ENCODE measurements at places on chromosomes 2 and 18.
A peak's percentile ranks its signal among the peaks of the same experiment; 100 is the strongest.

DNA sequence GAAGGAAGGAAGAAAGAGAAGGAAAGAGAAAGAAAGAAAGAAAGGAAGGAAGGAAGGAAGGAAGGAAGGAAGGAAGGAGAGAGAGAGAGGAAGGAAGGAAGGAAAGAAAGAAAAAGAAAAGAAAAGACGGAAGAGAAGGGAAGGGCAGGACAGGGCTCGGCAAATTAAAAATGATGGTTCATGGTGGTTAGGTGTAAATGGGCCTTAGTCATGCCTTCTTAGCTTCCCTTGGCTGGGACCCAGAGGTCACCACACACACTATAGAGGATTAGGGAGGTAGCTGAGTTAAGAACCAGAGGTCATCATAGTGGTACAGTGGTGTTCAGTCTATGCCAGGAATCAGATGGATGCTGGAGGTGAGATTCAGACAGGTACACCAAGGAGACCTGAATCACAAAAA lies 9.3 kb upstream of the ATL2 start:
- no peak for DNase-seq

DNA sequence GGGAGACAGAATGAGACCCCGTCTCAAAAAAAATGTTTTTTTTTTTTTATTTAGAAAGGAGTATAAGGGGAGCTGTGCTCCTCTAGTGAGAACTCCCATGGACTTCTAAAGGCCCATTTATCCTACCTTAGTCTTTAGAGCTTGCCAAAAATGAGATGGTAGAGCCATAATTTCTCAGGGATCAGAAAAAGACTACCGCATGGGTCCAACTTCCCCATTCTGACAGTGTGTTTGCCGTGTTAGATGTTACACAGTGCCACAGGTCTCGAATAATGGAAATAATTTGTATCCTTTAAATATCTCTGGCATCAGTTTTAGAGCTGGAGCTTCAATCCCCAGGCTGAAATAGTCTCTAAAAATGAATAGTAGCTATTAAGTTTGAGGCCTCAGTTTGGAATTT lies 6.0 kb upstream of the SLC39A10 start:
- no peak for DNase-seq

- no peak for DNase-seq
Measured at GRCh38 chr2:162254236-162254871, 11.1 kb upstream of the FAP start.

DNA sequence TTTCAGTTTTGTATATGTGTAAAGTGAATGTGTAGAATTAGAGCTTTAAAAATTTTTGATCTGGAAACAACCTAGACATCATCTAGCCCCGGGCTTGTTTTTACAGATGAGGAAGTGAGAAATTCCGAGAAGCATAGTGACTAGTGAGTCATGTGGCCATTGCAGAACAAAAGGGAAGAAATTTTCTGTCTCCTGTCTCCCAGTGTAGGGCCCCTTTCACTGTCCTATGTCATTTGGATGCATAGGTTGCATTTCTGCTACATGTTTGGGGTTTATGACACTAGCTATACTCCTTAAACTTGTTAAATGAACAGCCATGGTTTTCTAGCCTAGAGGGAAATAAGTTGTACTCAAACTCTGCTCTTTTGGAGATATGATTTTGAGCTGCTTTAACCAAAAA lies 84.6 kb downstream of the PLCL1 start:
- DNase-seq, result peak; percentile 46
